ENCODE measurements at places on chromosomes 13 and 19.

GRCh38 chr19:6832412-6832811, 55.0 kb upstream of the ADGRE1 start:
- DNase-seq, result no peak

- DNase-seq, result peak; percentile 92
Observed at GRCh38 chr19:4867534-4868285, at the start of gene PLIN3. TSS of gene PLIN3 (minus strand) at chr19:4867667. CDS start at chr19:4861394, 6,273 bp downstream.

- peak; percentile 23 for DNase-seq
Observed at GRCh38 chr13:47397739-47398138, 500.9 kb upstream of the HTR2A start.

DNA sequence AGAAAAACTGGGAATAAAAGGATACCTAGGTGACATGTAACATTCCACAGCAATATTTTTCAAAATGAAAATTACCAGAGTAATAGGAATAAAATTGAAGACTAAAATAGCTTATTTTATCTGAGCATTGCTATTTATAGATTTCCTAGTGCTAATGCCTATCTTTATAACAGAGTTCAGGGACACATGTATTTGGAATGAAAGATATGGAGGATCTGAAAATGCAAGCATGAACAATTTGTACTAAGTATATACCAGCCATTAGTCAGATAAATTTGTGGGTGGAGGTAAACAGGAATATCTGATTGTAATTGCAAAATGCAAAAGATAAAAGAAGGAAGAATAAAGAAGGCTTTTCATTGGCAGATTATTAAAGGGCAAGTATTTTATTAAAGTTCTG, 345.9 kb downstream of the GPC5 start:
- no peak for DNase-seq

GRCh38 chr19:2806736-2807378, 12.8 kb upstream of the ZNF554 start:
- no peak for DNase-seq

DNA sequence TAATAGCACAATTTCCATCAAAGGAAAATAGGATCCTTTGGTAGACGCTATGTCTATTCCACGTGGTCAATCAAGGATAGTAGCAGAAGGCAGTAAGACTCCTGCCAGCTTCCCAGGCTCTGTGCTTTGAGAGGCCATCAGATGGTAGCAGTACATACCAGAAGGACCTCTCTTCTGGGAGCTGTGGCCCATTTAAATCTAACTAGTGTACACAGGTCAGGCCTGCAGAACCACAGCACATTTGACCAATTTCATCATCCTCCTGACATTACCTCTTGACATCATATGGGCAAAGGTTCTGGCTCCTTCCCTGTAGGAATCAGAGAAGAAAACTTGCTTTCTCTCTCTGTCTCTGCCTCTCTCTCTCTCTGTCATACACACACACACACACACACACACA, 229.6 kb upstream of the HTR2A start:
- no peak for DNase-seq

GRCh38 chr19:46173886-46174480, 25.9 kb downstream of the IGFL2 start:
- DNase-seq, result no peak

DNA sequence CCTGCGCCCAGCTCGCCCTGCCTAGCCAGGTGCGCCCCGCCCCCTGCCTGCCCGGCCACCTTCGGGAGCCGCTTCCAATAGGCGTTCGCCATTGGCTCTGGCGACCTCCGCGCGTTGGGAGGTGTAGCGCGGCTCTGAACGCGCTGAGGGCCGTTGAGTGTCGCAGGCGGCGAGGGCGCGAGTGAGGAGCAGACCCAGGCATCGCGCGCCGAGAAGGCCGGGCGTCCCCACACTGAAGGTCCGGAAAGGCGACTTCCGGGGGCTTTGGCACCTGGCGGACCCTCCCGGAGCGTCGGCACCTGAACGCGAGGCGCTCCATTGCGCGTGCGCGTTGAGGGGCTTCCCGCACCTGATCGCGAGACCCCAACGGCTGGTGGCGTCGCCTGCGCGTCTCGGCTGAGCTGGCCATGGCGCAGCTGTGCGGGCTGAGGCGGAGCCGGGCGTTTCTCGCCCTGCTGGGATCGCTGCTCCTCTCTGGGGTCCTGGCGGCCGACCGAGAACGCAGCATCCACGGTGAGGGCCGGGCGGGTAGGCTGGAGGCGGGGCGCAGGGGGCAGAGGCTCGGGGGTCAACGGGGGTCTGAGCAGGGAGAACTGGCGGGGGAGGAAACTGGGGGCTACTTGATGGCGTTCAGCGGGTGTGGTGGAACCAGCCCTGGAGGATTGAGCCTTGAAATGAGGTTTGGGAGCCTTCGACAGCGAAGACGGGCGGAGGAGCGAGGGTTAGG, at the start of gene SPINT2:
SPINT2 (plus strand) TSS at position 88 of the 727 bp plus-strand sequence; CDS start at position 408, 320 bp downstream.
- DNase-seq, result no peak

- no peak for DNase-seq
Observed at GRCh38 chr13:63625869-63626268, 2210.2 kb upstream of the PCDH20 start.

GRCh38 chr13:21399741-21400140, 59.4 kb downstream of the ZDHHC20 start:
- DNase-seq, result no peak

GRCh38 chr13:73428137-73428536, 369.3 kb downstream of the KLF5 start:
- peak; percentile 23 for DNase-seq

GRCh38 chr19:45976178-45976577, 2.5 kb upstream of the NOVA2 start:
- no peak for DNase-seq

- DNase-seq, result no peak
Observed at GRCh38 chr13:102400675-102401145, 1.1 kb downstream of the FGF14 start.

DNA sequence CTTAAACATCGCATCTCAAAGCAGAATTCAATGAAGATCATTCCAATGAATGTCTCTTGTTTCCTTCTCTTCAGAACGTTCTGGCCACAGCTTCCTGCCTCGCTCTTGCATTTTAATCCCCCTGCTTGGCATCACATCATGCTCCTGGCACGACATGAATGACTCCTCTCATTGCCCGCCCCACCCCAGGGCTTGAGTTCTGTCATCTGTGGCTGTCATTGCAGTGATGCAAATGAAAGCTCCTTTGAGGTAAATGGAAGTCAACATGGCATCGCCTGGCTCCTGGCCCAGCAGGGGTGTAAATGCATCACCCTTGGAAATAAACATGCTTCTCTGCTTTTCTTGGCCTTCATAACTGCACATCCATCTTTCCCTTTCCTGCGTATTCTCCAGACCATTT, 48.6 kb downstream of the SCEL start:
- DNase-seq, result no peak

GRCh38 chr13:47826471-47826870, 174.6 kb downstream of the SUCLA2 start:
- DNase-seq, result no peak

- no peak for DNase-seq
Observed at GRCh38 chr19:38392707-38393308, 4.3 kb downstream of the SPRED3 start.

- DNase-seq, result no peak
Observed at GRCh38 chr19:4584670-4585460, 25.4 kb upstream of the SEMA6B start.

- no peak for DNase-seq
Observed at GRCh38 chr13:111225166-111225565, 95.3 kb upstream of the TEX29 start.

DNA sequence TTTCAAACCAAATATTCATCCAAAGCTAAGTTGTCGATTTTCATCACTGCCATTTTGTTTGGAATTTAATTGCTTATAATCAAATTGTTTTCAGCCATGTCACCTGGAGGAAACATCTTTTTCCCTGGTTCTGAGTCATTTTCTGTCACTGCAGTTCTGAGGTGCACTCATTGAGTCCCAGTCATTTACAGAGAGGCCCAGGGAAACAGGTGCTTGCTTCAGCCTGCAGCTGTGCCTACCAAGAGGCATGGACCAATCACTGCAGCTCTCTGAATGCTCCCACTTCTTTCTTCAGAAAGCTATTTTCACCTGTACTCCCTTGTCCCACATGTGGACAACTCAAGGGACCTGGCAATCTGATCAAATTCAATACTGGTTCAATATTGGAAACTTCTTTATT, 308.1 kb downstream of the COG6 start:
- no peak for DNase-seq

- no peak for DNase-seq
Observed at GRCh38 chr19:14214580-14214979, 8.6 kb upstream of the ADGRL1 start.

- no peak for DNase-seq
Observed at GRCh38 chr13:50080911-50081678, 65.9 kb downstream of the KCNRG start.

GRCh38 chr13:98279473-98280175, 102.6 kb upstream of the RNF113B start:
- DNase-seq, result no peak

GRCh38 chr19:8659905-8660304, 29.5 kb downstream of the NFILZ start:
- no peak for DNase-seq

DNA sequence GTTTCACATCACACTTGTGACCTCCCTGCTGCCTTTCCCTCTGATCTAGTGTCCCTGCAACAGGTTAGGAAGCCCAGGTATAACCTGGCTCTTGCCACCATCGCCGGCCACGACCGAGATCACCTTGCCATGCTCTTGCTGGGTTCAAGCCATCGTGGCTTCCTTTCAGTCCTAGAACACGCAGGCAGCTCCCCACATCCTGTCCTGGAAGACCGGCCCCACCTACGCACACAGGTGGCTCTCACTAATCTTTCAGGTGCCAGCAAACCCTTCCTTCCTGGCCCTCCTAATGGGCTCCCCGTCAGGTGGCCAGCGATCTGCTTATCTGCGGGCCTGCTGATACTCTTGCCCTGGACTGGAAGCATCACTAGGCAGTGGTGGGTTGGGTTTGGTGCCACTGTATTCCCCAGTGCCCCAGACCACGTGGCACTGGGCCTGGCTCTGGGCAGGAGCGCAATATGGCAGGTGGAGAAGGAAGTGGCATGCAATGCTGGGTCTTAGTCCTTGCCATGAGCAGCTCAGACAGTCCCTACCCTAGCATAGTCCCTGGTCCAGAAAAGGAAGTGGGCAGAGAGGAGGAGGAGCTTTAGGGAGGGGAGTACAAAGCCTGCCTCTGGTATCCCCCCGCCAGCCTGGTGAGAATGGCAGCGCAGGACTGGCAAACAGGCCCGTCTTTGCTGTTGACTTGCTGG, 11.8 kb downstream of the PPP1R37 start:
- no peak for DNase-seq

- no peak for DNase-seq
Observed at GRCh38 chr13:43650882-43651281, 135.9 kb downstream of the ENOX1 start.

DNA sequence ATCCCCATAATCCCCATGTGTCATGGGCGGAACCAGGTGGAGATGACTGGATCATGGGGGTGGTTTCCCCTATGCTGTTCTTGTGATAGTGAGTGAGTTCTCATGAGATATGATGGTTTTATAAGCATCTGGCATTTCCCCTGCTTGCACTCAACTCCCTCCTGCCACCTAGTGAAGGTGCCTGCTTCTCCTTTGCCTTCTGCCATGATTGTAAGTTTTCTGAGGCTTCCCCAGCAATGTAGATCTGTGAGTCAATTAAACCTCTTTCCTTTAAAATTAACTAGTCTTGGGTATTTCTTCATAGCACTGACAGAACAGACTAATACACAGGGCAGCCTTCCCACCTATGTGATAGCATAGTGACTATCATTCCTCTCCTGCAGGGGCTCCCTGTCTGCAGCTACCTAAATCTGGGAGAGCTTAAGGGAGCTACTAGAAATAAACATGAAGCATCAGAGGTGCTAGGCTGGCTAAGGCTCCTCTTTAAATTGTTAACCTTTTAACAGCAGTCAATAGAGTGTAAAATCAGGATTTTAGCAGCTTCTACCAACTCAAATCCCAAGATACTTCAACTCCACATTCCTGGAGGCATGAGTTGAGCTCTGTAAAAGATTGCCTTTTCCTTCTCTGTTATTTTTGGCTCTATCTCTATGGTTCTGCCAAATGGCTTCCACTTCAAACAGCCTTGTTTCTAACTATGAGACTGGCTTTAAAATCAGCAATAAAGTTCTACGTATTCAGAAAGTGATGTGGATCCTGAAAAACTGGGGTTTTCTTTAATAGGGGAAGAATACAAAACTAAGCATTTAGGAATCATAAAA, 112.3 kb downstream of the VWA8 start:
- no peak for DNase-seq

- no peak for DNase-seq
Observed at GRCh38 chr13:78722700-78723099, 63.7 kb upstream of the OBI1 start.

GRCh38 chr19:55492362-55492944, 4.2 kb downstream of the SSC5D start:
- no peak for DNase-seq

DNA sequence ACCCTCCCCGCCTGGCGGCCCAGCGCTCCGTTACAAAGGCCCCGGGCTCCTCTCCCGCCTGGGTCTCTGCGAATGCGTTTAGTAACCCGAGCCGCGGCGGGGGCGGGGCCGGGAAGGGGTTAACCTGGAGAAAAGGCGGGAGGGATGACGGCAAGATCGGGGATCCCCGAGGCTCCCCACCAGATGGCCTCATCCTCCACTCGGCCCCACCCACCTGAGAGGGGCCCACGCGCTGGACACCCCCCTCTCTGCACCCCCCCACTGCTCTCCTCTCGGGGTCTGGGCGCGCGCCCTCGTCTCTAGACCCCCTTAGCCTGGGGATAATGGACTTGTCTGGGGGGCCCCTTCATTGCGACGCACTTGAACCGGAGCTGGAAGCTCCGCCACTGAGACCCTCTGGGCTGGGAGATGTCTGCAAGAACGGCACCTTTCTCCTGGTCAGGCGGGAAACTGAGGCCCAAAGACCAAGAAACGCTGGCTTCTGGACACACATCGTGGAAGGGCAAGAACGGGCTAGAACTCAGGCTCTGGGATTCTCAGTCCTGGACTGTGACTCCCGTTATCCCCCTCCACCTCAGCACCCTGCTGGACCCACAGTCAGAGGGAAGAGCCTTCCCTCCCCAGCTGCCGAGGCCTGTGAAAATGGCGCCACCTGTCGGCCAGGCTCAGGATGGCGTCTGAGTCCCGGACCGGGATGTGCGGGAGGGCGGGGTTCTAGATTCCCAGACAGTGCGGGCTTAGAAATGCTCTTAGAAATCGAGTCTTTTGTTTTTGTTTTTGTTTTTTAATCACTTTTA, 2.9 kb upstream of the LTBP4 start:
- DNase-seq, result peak; percentile 81

- DNase-seq, result no peak
Observed at GRCh38 chr13:109673477-109673876, 112.9 kb downstream of the IRS2 start.
